ENCODE measurements at places on chromosomes 1 and 21.

DNA sequence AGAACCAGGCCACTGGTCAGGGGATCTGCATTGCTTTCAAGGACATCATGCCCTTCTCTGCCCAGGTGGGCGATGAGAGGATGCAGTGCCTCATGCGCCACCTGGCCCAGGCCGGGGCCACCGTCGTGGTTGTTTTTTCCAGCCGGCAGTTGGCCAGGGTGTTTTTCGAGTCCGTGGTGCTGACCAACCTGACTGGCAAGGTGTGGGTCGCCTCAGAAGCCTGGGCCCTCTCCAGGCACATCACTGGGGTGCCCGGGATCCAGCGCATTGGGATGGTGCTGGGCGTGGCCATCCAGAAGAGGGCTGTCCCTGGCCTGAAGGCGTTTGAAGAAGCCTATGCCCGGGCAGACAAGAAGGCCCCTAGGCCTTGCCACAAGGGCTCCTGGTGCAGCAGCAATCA lies 5.0 kb upstream of the ZBTB48 start:
- no peak for DNase-seq

DNA sequence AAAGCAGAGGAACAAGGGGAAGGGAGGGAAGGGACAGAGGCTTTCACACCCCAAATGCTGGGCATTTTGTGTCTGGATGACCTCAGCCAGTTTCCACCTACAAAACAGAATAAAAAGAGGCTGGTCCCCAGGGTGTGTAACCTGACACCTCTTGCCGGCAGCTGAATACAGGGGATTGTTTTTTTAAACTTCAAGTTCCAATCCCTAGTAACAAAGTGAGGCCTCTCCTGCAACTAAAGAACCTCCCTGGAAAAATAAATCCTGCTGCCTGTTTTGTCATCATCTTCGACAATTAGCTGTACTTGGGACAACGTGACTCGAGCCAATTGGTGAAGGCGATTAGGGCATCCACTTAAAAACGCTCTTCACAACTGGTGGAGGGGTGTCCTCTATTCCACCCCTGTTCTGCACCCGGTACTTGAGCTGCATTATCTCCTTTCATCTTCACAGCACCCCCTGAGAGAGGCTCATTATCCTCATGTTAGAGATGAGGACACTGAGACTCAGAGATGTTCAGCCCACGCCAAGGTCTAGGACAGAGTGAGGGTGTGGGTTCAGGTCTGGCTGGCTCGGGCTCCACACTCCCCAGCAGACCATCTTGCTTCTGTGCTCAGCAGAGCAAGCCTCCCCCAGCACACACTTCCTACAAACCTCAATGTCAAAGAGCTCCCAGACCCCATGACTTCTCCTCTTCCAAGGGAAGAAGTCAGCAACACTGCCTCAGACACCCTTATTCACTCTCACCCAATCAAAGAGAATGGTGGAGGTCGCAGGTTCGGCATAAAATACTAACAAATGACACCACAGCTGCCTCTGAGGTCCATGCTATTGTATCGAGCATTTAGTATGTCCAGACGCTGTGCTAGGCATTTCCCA lies 15.2 kb downstream of the ITPKB start:
- DNase-seq, result peak; percentile 97

DNA sequence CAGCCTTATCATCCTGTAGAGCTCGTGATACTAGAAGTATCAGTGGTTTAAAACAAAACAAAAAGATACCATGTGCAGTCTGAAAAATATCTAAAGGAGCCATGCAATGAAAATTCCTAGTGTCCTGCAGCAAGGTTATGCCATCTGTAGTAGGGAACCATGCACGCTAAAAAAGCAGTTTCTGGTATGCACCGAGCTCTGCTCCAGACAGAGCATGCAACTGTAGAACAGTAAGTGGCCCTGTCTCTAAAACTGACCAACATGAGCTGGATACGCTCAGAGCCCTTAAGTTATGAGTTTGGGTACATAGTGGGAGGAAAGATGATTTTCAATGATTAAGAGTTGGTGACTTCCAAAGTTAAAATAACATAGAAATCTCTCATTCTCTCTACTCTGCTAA lies 159.3 kb upstream of the ADAMTS5 start:
- no peak for DNase-seq

DNA sequence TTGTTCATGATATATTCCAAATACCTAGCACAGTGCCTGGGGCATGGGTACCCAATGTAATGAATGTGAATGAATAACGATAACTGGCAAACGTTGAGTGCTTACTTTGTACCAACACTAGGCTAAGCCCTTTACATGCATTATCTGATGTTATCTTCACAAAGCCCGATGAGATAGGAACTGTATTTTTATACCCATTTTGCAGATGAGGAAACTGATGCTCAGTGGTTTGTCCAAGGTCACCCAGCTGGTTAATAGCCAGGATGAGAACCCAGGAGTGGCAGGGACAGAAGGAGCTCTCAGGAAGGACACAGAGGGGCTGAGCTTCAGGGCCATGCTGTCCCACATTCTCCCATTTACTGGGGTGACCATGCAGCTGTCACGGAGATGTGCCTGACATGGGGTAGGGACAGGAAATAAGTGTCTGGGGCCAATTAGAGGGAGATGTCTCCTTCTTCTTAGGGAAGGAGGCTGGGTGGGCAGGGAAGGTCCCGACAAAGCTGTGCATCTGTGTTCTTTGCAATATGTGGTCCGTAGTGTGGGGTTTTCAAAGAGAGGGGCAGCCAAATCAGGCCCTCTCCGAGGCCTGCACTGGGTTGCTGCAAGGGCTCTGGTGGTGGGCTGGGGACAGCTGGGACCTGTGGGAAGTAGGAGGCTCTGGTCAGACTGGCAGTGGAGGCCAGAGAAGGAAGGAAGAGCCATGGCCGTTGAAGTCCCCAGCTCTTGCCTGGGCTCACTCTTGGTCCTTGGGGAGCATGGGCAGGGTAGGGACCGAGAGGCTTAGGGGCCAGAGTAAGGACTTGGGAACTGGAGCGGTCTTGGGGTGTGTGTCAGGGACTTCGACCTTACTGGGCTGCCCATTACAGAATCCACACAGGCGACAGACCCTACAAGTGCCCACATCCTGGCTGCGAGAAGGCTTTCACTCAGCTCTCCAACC lies 26.6 kb downstream of the A3GALT2 start:
- DNase-seq, result no peak

DNA sequence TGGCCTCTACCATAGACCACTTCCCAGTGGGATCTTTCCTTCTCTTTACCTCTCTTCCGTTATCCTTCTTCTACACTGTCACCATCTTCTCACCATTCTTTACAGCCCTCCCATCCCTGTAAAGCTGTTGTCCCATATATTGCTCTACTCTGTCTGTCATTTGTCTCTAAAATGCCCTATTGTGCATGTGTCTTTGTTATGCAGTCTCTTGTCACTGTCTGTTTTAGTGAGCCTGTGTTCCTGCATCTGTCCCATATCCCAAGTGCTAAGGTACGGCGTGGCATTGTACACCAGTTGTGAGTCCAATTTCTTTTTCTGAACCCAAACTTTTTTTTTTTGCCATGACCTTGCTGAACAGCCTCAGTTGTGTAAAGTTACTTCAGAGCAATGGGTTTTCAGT lies 8.8 kb upstream of the ZBTB18 start:
- DNase-seq, result no peak

- DNase-seq, result no peak
Observed at GRCh38 chr1:229129301-229130027, 141.4 kb upstream of the RAB4A start.

- no peak for DNase-seq
Observed at GRCh38 chr1:213772128-213773063, 215.4 kb upstream of the PROX1 start.

DNA sequence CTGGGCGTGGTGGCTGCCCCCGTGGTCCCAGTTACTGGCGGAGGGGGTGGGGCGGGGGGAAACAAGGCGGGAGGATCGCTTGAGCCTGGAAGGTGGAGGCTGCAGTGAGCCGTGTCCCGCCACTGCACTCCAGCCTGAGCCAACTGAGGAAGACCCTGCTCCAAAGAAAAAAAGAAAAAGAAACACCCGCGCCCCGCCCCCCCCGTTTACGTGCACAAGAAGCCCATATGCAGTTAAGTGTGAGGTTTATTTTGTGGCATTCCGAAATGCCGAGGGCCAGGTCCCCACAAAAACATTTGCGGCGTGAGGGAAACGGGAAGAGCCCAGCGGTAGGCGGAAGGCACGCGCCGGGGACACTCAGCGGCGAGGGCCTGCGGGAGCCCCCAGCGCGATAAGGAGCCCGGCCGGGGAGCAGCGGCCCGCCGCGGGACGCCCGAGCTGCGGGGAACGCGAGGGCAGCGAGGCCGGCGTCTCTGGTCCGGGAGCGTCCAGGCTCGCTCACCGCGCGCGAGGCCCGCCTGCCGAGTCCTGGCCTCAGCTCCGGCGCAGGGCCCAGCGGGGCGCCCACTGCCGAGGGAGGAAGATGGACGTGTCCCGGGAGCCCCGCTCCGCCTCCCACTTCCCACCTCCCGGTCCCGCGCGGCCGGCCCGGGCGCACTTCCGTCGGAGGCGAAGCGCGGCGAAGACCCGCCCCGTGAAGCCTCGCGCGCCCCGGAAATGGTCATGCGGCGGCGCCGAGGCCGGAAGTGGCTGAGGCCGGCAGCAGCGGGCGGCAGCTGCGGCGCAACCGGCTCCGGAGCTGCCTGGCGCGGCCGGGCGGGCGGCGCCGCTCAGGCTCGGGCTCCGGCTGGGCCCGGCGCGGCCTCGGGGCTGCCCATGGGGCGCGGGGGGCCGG lies at the start of gene TRAPPC10:
TRAPPC10 (plus strand) TSS at position 731 of the 895 bp plus-strand sequence. CDS start 185 bp downstream, outside the sequence.
- no peak for DNase-seq

- DNase-seq, result no peak
Observed at GRCh38 chr1:221279146-221279545, 399.9 kb downstream of the HLX start.

- no peak for DNase-seq
Observed at GRCh38 chr1:165351863-165352441, 4.6 kb downstream of the LMX1A start.

DNA sequence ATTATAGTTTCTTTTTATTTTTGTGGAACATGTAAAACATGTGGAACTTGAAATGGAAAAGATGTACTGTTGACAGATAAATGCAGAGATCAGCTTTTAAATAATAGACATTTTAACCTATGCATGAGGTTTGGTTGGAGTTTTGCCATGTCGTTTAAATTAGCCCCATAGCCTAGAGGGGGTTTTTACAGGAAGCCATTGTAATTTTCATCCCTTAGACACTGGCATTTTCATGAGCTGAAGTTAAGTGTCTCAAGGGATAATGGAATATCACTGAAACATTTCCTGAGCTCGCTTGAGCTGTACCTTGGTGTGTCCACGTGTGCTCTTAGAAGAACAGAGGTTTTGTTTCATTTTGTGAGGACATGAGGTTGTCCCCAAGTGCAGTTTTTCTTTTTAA lies 54.2 kb downstream of the HMCN1 start:
- no peak for DNase-seq

- no peak for DNase-seq
Observed at GRCh38 chr1:25182629-25183028, 49.7 kb downstream of the SYF2 start.

GRCh38 chr1:212752252-212752933 lies 39.2 kb downstream of the NSL1 start:
- no peak for DNase-seq

GRCh38 chr1:228988664-228989063 lies 253.4 kb downstream of the RHOU start:
- DNase-seq, result no peak

GRCh38 chr1:8363186-8363766 lies 45.4 kb downstream of the SLC45A1 start:
- no peak for DNase-seq

GRCh38 chr1:218526198-218526580 lies 181.1 kb downstream of the TGFB2 start:
- no peak for DNase-seq

DNA sequence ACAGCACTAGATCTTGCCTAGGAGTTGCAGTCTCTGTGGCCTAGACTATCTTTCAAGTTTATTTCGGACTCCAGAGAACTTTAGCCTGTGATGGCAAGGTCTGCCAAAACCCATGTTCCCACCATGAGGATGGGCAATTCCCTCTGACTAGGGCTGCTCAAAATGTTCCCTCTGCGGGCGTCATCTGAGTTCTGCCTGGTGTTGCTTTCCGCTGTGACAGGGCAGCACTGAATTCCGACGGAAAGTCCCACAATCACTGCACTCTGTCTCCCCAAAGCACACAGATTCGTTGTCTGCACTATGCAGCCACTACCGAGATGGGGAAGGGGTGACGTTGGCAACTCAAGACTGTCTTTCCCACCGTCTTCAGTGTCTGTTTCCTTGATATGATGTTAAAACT lies 75.2 kb downstream of the CATSPERE start:
- DNase-seq, result no peak

DNA sequence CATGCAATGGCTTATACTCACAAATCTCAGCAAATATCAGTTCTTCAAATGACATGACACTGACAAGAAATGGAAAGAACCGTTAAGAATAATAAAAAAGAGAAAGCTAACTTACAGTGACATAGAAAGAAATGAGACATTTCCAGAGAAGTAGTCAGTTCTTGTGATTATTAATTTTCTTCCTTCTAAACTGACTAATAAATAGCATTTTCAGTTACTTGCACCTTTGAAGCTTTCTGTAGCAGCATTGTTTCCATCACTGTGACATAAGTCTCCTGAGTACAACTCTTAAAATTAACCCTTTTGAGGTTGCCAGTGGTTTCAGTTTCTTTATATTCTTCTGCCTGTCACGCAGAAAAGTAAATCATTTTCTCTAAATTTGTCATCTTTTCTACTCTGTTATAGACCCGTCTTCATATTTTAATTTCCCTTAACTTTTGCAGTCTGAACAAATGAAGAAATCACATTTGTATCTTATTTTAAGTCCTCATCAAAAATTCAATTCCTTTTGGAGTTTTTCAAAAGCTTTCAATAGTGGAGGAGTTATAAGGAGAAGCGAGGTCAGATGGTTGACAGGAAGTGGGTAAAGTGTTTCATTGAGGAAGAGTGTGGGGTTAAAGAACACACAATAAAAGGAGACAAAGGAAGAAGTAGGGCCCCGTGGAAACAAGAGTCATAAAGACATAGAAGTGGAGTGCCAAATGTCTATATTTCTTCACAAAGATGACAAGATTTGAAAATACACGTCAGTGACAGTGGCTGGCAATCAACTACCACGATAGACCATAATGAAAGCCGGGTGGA lies 57.9 kb upstream of the S1PR1 start:
- DNase-seq, result no peak

GRCh38 chr1:106787520-106787919 lies 269.0 kb upstream of the PRMT6 start:
- DNase-seq, result no peak

DNA sequence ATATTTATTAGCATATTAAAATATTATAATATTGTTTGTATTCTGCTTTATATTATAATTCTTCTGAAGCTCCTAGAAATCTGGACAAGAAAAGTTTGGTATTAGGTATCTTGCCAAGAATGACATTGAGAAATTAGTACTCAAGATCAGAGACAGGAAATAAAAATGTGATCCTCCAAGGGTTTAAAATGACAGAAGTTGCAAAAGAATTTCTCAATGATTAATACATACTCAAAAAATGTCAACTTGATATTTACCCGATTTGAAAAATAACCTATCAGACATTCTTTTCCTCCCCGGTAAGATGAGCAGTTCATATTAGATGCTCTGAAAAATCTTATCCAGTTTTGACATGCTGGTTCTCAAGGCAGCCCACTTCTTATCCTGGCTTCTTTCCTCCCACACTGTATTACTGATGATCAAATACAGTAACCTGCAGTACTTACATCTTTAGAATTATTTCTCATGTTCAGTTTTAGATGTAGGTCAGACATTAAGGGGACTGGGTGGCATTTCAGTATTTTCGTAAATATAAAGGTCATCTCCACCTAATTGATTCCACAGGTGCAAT lies 55.3 kb downstream of the CACHD1 start:
- no peak for DNase-seq

- peak; percentile 37 for DNase-seq
Observed at GRCh38 chr1:215710036-215710898, 143.2 kb downstream of the KCTD3 start.

- DNase-seq, result no peak
Observed at GRCh38 chr1:103901072-103901471, 151.4 kb downstream of the AMY1C start.

Data from NCI-H1436 treated with DMSO at 0.1 percent for 48 hours (cell line).